ENCODE measurements at places on chromosomes 11 and 22. TPM values are rescaled to one million over a fixed set of nuclear protein-coding genes. Genes with fewer than 3 reads are reported as not detected.
A peak's percentile ranks its signal among the peaks of the same experiment; 100 is the strongest.

The CCDC73 gene
- not detected for total RNA-seq

The RFPL1 gene
- under 0.01 TPM for total RNA-seq

- DNase-seq: no peak
Observed at GRCh38 chr11:132202621-132203020, 832.2 kb downstream of the NTM start.

The GAL gene
- not detected for total RNA-seq

- DNase-seq: no peak
Observed at GRCh38 chr11:12529793-12530192, 144.4 kb upstream of the TEAD1 start.

DNA sequence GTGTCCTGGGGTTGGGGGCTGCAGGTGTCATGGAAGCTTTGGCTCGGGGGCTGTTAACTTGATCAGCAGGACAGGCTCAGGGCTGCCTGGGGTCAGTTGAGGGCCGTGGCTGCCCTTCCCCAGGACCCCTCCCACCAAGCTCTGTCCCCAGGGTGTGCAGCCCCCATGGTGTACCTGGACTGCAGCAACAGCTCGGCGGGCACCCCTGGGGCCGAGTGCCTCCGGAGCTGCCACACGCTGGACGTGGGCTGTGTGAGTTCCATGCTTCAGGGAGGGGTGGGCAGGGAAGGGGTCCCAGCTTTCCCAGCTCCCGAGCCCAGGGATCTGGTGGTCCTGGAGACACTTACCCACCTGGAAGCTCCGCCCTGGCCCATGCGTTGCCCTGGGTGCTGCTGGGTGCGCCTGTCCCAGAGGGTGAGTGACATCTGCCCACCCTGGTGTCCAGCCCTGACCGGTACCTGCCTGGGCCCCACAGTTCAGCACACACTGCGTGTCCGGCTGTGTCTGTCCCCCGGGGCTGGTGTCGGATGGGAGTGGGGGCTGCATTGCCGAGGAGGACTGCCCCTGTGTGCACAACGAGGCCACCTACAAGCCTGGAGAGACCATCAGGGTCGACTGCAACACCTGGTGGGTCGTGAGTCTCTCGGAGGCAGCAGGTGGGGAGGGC, 11.3 kb downstream of the MUC5B start:
- no peak for DNase-seq

DNA sequence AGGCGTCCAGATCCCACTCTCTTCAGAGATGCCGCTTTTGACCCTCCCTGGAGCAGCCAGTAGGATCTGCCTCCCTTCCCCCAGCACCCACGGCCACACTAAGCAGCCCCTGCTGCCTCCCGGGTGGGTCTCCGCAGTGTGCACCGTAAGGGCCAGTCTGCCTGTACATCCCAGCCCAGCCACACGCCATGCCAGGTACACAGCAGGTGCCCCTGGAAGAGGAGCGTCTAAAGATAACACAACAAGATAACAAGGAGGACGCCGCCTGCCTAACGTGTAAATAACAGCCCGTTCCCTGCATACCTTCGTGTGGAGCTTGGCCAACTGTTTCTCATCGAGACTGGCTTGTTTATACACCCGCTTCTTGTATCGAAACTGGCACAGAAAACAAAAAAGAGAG, 139.4 kb downstream of the SHANK2 start:
- DNase-seq: no peak

- no peak for DNase-seq
Observed at GRCh38 chr11:132785878-132786277, 746.4 kb downstream of the OPCML start.

The TRIM49D1 gene
- not detected for total RNA-seq

The PARVA gene
- total RNA-seq: 3.3 TPM

The CYP2D6 gene
- total RNA-seq: 2.0 TPM

GRCh38 chr11:12556788-12557384, 117.3 kb upstream of the TEAD1 start:
- DNase-seq: no peak

GRCh38 chr22:31575190-31575589, 78.9 kb downstream of the SFI1 start:
- DNase-seq: no peak

DNA sequence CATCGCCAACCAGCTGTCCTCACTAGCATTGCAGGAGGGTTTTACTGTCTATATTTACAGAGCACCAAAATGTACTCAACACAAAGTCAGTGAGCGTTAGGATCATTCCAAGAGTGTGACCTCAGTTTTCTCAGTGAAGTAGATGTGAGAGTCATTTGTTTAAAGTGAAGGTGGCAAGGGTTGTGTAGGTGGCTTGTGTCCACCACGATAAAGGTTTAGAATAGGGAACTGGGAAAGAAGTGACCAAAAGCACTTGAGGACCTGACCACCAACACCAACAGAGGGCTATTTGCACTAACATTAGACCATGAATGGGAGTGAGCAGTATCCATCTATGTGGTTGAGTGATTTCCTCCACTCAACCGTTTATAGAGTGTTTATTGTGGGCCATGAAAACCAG, 152.5 kb upstream of the POU2AF2 start:
- DNase-seq: no peak

The OR5B21 gene
- not detected for total RNA-seq

- DNase-seq: no peak
Observed at GRCh38 chr11:105334025-105334714, 194.6 kb upstream of the CARD18 start.

DNA sequence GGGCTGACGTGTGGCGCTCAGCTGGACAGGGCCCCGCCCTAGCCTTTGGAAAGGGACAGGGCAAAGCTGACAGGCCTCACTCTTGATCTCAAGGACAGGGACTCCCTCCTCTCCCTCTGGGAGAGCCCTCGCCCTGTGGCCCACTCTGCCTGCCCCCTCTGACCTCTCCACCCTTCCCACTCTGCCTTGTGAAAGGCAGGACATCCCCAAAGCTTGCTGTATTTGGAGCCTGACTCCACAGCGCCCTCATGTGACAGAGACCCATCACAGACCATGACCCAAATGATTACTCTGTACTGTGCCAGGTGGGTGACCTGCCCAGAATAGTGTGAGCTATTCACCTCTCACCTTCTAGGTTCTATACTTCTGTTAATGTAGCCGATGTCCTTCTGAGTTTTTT, 18.8 kb downstream of the P2RY2 start:
- DNase-seq: no peak

DNA sequence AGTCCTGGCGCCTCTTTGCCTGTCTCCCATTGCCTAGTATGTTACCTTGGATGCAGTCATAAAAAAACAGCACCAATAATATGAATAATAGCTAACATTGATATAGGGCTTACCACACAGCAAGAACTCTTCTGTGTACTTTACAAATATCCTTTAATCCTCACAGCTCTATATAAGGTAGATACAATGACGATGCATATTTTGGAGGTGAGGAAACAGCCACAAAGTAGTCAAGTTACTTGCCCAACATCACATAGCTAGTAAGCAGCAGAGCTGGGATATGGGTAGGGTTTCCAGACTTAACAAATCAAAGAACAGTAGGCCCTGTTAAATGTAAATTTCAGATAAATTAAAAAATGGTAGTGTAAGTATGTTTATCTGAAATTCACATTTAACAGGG, 128.8 kb downstream of the ST3GAL4 start:
- DNase-seq: no peak

The CNGA4 gene
- total RNA-seq: 0.41 TPM

DNA sequence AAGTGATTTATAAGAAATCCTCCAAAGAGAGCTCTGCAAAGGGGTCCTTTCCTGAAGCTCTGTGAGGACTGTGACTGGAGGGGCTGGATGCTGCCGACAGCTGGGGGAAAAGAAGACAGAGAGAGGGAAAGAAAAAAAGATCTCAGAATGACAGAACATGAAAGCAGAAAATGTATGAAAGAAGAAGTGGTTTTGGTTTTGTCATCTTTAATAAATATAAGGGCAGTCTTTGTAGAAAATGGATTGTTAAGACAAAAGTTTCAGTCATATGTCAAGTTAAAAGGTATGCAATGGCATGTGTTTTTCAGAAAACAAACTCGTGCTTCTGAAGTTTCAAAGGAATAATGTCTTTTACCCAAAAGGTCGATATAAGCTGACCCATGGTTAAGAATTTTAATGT, 105.5 kb downstream of the CCDC83 start:
- no peak for DNase-seq

- DNase-seq: no peak
Observed at GRCh38 chr11:2129308-2129698, 9.9 kb downstream of the IGF2 start.

The PHLDA2 gene
- total RNA-seq: not detected

The OTOG gene
- under 0.01 TPM for total RNA-seq

The APOBEC3G gene
- 0.41 TPM for total RNA-seq

GRCh38 chr22:37366601-37367000, 60.7 kb downstream of the ELFN2 start:
- DNase-seq: no peak

- DNase-seq: no peak
Observed at GRCh38 chr22:40665312-40665711, 14.0 kb upstream of the MCHR1 start.

DNA sequence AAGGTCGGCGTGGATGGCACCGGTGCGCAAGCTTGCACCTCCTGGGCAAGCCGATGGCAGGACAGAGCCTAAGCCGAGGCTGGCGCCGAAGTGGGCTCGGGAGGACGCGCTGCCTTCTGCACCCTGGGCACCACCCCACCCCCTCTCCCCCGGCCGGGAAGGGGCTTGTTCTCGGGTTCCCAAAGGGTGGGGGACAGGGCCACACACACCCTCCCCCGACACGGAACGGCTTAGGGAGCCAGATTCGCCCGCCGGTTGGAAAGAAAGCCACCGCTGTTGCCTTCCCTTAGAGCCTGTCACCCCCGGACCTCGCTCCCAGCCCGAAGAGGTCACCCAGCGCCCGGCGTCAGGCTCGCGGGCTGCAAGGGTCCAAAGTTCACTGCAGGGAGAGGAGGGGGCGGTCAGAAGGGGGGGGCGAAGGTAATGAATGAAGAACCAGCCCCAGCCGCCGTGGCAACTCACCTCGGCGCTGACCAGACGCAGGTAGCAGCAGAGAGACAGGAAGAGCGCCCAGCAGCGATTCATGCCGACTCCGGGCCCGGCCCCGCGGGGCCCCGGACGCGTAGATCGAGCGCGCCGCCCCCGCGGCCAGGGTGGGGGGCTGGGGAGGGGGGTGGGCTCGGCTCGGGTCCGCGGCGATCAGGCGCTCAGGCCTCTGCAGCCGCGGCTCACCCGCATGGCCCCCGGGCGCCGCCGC, 1.2 kb downstream of the PDGFB start:
- peak; percentile 53 for DNase-seq

Data from frontal cortex (tissue), 4 donors.